ENCODE measurements at places on chromosomes 12 and 14.
A peak's percentile ranks its signal among the peaks of the same experiment; 100 is the strongest.

- no peak for DNase-seq
Observed at GRCh38 chr12:11622876-11623281, 26.6 kb upstream of the ETV6 start.

GRCh38 chr12:105296116-105297089 is 34.1 kb upstream of the C12orf75 start:
- no peak for DNase-seq

DNA sequence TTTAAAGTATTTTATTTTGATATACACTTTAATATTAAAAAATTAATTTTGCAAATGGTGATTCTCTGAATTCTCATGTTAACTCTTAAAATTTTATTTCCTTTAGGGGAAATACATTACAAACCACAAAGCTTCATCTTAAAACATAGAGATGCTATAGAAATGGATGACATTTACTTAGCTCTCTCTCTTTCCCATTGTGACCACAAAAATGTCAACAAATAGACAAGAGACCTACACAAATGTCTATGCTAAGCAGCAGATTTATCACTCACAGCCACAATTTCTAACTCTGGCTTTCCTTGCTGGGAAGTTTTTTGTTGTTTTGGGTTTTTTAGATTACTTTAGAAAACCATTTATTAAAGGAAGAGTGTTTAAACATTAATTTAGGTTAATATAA is 19.9 kb upstream of the PHC1 start:
- no peak for DNase-seq

- DNase-seq: no peak
Observed at GRCh38 chr14:99794151-99794780, 1.1 kb downstream of the EML1 start.

DNA sequence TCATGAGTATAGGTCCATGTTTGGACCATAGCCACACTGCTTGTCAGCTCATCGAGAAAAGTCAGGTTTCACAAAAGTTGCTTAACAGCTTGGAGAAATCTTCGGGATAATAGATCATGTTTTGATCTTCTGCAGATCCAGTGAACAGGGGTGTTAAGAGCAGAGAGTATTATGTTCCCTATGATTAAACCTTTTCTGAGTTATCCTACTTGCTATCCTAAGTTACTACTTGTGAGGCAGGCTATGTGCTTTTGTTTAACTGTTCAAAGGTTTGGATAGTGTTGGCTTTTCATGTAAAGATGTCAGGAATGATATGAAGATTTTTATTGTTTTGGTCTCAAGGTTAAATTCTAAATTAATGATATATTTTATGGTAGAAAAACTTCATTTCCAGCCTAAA is 11.1 kb downstream of the NAA30 start:
- DNase-seq: no peak

GRCh38 chr14:95206534-95206933 is 49.2 kb upstream of the DICER1 start:
- DNase-seq: no peak

GRCh38 chr12:121325922-121326396 is 26.3 kb downstream of the ANAPC5 start:
- DNase-seq: no peak

DNA sequence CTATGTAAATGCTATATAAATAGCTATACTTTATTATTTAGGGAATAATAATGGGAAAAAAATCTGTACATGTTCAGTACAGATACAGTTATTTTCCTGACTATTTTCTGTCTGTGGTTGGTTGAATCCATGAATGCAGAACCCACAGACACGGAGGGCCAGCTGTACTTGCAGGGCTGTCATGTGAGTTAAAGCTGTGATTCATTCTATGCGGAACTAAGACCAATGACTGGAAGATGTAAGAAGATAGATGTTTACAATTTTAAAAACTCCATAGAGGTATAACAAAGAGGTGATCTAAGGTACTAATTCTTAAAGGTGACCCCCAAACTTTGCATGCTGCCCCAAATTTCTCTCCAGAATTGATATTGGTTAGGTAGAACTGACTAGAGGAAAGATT is 14.6 kb downstream of the PCNX4 start:
- DNase-seq: peak; percentile 66

DNA sequence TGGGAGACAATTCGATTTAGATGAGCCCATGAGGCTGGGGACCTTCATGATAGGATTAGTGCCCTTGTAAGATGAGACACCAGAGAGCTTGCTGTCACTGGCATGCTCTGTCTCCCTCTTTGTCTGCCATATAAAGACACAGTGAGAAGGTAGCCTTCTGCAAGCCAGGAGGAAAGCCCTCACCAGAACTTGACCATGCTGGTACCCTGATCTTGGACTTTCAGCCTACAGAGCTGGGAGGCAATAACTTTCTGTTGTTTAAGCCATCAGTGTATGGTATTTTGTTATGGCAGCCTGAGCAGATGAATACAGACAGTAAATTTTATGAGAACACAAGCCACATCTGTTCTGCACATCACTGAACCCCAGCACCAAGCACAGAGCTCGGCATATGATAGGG is 38.1 kb upstream of the RASSF3 start:
- no peak for DNase-seq

GRCh38 chr14:29216268-29217232 is 450.0 kb downstream of the FOXG1 start:
- DNase-seq: peak; percentile 60

- DNase-seq: peak; percentile 21
Observed at GRCh38 chr14:59363531-59364226, 101.5 kb downstream of the GPR135 start.

DNA sequence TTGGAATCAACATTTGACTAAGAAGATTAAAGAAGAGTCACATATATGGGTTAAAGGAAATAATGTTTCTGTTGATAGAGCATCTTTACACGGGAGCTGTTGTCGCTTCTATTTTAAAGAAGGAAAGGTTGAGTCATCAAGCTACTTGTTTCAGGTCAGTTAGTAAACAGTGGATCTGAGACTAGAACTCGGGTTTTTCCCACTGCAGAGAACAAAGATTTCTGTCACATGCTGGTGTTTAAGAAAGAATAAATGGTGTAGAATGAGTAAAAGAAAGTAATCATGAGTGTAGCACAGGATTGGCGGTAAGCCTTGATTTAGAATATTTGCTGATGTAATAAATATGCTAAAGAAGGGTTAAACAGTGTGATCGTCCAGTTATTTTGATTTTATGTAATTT is 455.5 kb downstream of the AEBP2 start:
- DNase-seq: no peak

- DNase-seq: peak; percentile 13
Observed at GRCh38 chr12:59486827-59487226, 109.0 kb upstream of the SLC16A7 start.

DNA sequence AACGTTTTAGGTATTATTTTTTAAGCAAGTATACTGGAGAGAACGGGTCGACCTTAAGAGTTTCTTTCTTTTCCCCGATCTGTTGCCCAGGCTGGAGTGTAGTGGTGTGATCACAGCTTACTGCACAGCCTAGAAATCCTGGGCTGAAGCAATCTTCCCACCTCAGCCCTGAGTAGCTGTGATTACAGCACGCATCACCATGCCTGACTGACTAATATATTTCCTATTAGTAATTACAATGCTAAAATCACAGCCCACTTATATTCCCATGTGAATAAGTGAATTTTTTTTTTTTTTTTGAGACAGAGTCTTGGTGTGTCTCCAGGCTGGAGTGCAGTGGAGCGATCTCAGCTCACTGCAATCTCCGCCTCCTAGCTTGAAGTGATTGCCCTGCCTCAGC is 50.4 kb downstream of the DICER1 start:
- peak; percentile 19 for DNase-seq

DNA sequence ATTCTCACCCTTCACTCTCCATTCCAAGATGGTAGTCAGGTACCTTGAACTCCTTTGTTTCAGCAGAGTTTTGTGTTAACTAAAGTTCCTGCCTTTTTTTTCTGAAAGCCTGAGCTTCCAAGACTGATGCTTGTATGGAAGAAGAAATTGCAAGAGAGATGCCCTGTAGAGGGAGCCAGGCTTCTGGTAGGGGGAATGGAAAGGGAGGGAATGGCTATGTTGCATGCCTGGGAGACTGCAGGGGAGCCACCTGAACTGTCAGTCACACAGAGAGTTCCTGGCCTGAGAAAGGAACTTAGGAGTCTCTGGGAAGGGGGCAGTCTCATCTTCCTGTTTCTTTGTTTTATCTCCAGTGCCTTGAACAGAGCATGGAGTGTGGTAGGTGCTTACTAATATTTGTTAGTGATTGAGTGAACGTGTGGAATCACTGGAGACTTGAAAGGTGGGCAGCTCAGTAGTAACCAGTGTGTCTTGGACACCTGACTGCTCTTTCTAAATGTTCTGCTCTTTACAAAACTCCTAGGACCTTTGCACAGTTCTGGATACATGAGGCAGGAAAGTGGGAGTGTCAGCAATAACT is 132.2 kb downstream of the ANO4 start:
- DNase-seq: peak; percentile 70

- no peak for DNase-seq
Observed at GRCh38 chr14:101069228-101069549, 165.7 kb upstream of the RTL1 start.

GRCh38 chr12:14853961-14854360 is 10.6 kb upstream of the ART4 start:
- DNase-seq: no peak

DNA sequence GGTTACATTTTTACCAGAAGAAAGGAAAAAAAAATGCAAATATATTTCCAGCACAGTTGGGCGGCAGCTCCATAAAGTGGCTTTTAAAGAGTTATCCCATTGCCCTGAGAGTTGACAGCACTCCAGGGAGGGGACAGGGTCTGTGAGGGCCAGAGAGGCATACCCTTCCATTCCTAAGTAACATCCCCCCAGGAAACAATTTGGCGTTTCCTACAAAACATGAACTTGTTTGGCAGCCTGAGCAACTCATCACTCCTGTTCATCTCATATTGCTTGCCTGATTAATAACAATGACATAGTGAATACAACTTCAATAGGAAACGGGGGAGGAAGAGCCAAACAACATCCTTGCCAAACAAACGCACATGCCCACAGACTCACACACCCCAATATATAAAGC is 23.3 kb downstream of the TC2N start:
- no peak for DNase-seq

DNA sequence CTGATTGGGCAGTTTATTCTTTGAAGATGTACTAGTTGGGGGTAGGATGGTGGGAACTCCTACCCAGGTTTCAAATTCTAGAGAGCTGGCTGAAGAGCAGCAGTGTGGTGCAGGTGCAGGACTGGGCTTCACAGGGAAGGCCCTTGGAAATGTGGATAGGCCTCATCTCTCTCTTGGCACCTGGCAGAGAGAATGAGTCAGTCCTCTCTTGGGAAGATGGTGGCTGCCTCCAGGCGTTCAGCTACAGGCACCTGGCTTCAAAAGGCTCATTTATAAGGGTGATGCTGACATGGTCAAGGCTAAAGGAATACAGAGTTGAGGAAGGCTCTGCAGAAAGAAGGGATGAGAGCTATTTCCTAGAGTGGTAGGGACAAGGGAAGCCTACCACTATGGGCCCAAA is 179.7 kb upstream of the VASH1 start:
- no peak for DNase-seq

DNA sequence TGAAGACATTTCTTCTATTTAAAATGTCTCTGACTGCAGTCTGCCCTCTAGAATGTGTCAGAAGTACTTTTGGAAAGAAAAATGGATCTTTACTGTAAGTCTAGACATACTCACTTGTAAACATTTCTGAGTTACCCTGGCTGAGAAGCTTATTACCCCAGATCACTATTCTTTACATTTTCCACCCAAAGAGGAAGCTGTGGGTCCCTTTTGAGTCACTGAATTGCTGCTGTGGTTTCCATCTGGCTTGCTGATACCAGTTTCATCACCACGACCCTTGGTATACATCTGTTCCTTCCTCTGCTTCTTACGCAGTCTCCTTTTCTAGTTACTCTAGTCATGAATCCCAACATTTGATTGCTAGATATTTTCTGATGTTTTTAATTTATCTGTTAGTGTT is 20.2 kb upstream of the CLEC4D start:
- DNase-seq: no peak

- no peak for DNase-seq
Observed at GRCh38 chr12:4346931-4347330, 25.9 kb downstream of the TIGAR start.

Data from kidney tubule cell (primary cell).